Left colon (tissue), 2 donors: ENCODE measurements at places on chromosomes 13 and 19. TPM values are rescaled to one million over a fixed set of nuclear protein-coding genes. Genes with fewer than 3 reads are reported as not detected.

The HSPH1 gene
- total RNA-seq: 41.9 TPM

The ACOD1 gene
- total RNA-seq: not detected

GRCh38 chr19:32407004-32407992 is 1.7 kb downstream of the DPY19L3 start:
- no peak for DNase-seq

DNA sequence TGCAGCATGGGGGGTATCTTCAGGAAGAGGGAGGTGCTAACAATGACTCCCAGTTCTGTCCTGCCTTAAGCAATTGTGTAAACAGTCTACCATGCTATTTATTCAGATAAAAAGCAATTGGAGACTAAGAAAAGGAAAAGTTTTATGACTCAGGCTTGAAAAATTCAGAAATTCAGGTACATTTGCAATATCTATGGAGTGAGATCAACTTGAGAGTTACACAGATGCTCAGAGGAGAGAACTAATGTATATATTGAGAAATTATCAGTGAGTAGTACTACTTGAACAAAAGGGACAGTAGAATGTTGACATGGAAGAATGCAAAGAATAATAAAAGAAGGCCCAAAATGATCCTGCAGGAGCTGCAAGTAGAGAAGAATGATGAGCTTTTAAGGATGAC is 277.6 kb upstream of the DACH1 start:
- DNase-seq: no peak

DNA sequence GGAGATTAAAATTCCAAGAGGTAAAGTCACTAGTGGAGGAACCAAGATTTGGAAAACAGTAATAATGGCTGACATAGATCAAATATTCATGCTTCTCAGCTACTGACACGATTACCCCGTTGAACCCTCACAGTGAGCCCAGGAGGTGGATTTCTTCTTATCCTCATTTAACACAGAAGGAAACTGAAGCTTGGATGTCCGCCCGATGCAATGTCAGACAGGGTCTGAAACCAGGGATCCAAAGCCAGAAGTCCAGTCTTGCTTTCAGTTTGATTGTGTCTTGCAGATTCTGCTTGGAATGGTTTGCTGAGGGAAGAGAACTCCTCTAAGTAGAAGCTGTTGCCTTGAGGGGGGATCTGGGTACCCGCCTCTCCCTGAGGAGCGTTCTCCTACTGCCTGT is 404.7 kb downstream of the KCNRG start:
- no peak for DNase-seq

- DNase-seq: no peak
Observed at GRCh38 chr13:28566283-28566682, 71.4 kb upstream of the FLT1 start.

GRCh38 chr13:113159701-113160100 is 1.3 kb downstream of the PROZ start:
- no peak for DNase-seq

- no peak for DNase-seq
Observed at GRCh38 chr13:32255724-32256109, 59.4 kb downstream of the ZAR1L start.
